ENCODE measurements at places on chromosomes 12 and 14.
A peak's percentile ranks its signal among the peaks of the same experiment; 100 is the strongest.

GRCh38 chr12:26242683-26243082 is 47.3 kb downstream of the SSPN start:
- no peak for DNase-seq

GRCh38 chr12:54584128-54584527 is 4.3 kb downstream of the PPP1R1A start:
- DNase-seq, result no peak

GRCh38 chr12:69949311-69950002 is 124.4 kb downstream of the MYRFL start:
- DNase-seq, result no peak

GRCh38 chr12:25365340-25365730 is 114.6 kb upstream of the KRAS start:
- DNase-seq, result no peak

GRCh38 chr12:15494329-15495046 is 172.2 kb downstream of the PTPRO start:
- DNase-seq, result no peak

- no peak for DNase-seq
These were observed 433 bp downstream of the COX16 start for GRCh38 chr14:70359076-70359424.

- DNase-seq, result no peak
These were observed 30.9 kb downstream of the TDG start for GRCh38 chr12:103996595-103996994.

DNA sequence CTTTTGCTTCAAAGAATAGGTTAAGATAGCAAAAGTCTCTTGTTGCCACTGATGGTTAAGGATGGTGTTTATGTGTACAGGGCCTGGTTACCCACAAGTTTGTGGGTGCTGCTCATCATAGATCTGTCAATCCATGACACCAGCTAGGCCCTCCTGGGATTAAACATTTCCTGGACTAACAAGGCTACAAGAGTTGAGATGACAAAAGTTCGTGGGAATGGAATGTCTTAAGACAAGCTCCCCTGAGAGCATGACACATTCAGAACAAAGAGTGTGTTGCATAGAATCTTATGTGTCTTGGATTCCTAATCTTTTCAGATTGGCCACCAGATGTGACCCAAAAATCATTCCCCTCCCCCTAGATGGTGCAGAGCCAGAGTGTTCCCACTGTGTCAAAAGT is 592.5 kb upstream of the USP15 start:
- DNase-seq, result no peak

GRCh38 chr12:1908758-1909157 is 9.7 kb downstream of the CACNA2D4 start:
- no peak for DNase-seq

- DNase-seq, result no peak
These were observed 1738.0 kb upstream of the SEL1L start for GRCh38 chr14:83271663-83272062.

DNA sequence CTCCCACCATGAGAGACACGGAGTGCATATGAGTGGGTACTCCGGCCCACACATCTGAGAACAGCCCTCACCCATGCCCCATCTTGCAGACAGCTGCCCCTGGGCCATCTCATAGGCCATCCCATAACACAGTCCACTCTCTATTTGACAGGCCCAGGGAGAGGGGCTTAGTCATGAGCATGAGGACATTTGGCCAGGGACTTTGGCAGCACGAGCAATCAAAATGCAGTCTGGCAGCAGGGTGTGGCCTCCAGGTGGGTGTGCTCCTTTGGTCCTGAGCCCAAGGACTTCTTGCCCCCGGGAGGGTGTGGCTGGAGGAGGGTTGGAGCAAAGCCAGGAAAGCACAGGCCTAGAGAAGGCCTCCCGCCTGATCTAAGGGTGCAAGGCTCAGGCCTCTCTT is 25.6 kb downstream of the EMP1 start:
- no peak for DNase-seq

GRCh38 chr14:54470701-54471100 is 18.1 kb downstream of the GMFB start:
- DNase-seq, result no peak

DNA sequence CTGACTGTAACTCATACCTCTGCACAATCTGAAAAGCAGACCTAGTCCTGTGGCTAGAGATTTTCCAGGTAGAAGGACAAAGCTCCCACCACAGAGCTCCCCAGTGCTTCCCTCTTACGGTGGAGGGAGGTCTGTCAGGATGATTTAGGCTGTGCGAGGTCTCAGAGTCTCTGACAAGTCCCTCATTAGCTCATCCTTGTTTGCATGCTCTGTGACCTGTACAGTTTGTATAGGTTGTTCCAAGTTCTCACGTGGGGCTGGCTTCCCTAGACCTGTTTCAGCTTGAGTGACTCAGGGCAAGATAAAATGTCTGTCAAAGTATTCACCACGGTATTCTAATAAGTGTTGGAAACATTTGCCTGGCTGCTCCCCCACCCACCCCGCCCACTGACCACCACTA is 34.8 kb downstream of the ASCL1 start:
- DNase-seq, result no peak

DNA sequence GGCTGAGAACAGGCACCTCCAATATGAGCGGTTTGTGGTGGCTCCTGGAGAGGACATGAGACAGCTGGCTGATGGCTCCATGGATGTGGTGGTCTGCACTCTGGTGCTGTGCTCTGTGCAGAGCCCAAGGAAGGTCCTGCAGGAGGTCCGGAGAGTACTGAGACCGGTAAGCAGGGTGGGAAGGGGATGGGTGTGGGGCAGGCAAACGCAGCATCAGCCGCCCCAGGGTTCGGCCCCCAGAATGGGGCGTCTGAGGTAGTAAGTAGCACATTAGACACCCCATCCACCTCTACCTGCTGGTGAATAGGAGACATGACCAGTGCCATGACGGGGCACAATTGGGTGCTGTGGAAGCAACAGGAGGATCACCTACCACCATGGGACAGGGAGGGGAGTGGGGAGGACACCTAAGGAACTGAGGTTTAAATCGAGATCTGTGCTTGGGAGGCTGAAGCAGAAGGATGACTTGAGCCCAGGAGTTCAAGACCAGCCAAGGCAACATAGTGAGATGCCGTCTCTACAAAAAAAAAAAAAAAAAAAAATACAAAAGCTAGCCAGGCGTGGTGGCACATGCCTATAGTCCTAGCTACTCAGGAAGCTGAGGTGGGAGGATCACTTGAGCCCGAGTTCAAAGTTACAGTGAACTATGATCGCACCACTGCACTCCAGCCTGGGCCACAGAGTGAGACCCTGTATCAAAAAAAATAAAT is 25.5 kb downstream of the ITGA7 start:
- DNase-seq, result no peak

DNA sequence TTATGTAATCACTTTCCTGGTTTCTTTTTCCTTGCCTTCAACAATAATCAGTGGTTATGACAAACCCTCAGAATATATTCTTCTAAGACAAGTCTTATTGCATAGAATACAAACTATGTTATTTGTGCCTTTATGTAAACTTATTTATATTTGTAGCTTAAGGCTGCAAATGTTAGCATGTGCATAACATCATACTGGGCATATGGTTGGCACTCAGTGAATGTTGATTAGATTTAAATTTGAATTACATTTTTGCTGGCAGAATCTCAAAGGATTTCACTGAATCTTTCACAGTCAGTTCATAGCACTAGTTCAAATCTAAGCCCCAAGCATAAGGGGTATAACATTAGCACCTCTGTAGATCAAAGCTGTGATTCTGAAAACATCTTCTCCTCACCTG is 113.2 kb upstream of the AEBP2 start:
- DNase-seq, result no peak

GRCh38 chr12:127381681-127382080 is 885.3 kb upstream of the TMEM132C start:
- DNase-seq, result no peak

GRCh38 chr12:129025055-129025454 is 171.8 kb downstream of the GLT1D1 start:
- DNase-seq, result no peak

GRCh38 chr12:85835426-85836196 is 598 bp downstream of the RASSF9 start:
- DNase-seq, result no peak

- no peak for DNase-seq
These were observed 7.2 kb downstream of the DTD2 start for GRCh38 chr14:31449971-31450610.

DNA sequence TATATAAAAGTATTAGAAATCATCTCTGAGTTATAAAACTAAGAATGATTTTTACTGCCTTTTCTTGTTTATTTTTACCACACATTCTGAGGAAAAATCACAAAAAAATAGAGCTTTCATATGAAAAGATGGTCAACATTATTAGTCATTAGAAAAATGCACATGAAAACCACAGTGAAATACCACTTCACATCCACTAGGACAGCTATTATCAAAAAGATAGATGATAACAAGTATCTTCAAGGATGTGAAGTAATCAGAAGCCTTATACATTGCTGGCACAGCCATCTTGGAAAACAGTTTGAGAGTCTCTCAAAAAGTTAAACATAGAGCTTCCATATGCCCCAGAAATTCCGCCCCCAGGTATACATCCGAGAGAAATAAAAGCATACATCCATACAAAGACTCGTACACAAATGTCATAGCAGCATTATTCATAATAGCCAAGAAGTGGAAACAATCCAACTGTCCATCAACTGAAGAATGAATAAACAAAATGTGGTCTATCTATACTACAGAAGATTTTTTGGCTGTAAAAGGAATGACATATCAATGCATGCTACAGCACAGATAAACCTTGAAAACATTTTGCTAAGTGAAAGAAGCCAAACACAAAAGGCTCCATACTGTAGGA is 523.9 kb downstream of the FUT8 start:
- no peak for DNase-seq

GRCh38 chr12:67876305-67876915 is 112.8 kb upstream of the IFNG-AS1 start:
- DNase-seq, result no peak

DNA sequence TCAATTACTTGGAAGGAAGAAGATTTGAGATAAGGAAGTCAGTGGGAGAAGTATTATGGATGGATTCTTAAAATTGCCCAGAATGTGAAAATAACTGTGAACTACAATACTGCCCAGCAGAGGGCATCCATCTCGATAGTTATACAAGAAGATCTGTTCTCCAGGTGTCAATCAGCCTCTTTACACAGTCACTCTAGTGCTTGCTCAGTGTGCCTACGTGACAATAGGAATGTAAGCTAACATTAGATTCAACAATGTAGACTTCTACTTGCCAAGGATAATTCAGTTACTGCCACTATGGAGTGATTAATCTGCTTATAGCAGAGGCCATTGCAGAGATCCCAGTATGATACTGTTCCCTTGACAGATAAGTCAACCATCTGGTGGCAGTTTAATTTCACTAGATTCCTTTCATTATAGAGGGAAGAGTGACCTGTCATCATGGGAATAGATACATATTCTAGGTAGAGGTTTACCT is 10.6 kb upstream of the MAP4K5 start:
- peak; percentile 62 for DNase-seq

- DNase-seq, result peak; percentile 42
These were observed at the start of gene POLE2 for GRCh38 chr14:49687942-49688700. TSS of gene POLE2 (minus strand) at chr14:49688214. CDS start at chr14:49688203, 11 bp downstream.

GRCh38 chr12:116934908-116935705 is 24.4 kb downstream of the FBXW8 start:
- DNase-seq, result no peak

DNA sequence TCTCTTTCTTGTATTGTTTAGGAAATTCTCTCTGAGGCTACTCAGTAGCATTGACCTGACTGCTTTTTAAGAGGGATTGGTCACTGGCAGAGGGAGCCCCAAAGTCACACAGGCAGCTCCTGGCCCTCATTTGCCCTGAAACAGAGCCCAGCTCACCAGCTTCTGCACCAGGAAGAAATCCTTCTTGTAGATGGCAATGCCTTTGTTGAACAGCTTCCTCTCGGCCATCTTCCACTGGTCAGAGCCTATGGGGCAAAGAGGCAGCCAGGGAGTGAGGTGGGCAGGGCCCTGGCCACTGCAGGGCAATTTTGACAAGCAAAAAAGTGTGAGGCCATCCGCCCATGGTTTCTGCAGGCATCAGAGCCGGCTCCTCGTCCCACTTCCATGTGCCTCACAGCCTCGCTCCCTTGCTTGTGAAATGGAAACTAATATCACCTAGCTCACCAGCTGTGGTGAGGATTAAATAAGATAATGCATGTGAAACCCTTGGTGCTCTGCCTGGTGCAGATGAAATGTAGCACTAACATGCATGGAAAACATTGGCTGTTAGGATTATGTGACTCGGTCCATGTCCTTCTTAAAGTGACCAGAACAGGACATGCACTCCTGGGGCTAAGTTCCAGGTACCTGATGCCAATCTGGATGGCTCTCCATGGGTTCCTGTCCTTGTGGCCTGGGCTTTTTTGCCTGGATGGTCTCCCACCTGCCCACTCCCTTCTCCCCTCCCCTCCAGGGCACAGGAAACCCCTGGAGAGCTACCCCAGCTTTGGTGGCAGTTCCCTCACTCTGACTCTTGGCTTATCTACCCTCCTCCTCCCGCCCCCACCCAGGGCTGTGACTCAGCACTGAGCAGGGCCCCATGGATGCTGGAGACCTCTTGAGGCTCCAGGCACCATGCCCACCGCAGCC is 11.2 kb upstream of the PNMA1 start:
- no peak for DNase-seq

- no peak for DNase-seq
These were observed 54.5 kb upstream of the FRS2 start for GRCh38 chr12:69415471-69416275.

DNA sequence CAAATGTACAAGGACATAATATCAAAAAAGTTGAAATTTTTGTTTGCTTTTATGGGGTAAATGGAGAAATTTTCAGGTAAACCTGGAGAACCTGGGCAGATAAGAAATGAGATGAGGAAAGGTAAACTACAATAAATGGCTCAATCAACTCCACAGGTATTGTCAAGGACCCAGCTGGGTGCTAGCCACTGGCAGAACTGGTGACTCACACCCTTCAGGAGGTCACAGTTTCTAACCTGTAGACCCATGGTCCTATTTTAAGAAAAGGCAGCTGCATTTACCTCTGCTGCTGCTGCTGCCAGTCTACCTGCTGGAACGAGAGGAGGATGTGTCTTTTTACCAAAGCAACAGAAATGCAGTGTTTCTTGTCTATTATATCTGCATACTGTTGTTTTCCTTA is 226.6 kb downstream of the ALG10B start:
- no peak for DNase-seq

DNA sequence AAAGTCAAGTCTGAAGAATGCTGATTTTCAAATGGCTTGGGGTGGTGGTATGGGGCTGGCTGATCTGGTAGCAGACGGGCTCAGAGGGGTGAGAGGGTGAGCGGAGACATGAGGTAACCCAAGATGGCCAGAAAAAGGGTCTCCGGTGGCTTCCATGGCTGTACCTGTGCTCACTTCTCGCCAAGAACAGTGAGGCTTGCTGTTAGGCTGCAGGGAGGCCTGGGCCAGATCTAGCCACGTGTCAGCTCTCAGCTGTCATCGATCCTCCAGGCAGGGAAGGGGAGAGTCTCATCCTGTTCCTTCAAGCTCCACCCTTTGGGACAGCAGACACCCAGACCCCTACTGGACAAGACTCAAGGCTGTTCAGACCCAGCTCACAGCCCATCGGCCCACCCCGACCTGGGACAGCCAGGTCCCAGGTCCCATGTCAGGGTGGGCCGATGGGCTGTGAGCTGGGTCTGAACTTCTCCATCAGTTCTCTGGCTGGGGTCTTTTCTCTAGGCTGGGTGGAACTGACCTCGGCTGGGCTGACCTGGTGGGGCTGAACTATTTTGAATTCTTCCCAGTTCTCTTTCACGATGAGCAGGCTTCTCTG is 9.0 kb downstream of the LRTM2 start:
- no peak for DNase-seq

- DNase-seq, result no peak
These were observed 162.3 kb downstream of the PTCSC3 start for GRCh38 chr14:36014236-36014635.

- DNase-seq, result no peak
These were observed 277.4 kb upstream of the SOX5 start for GRCh38 chr12:24226745-24227350.

- DNase-seq, result no peak
These were observed 7.4 kb downstream of the BBS10 start for GRCh38 chr12:76340680-76341435.

Measured in NCI-H187 treated with DMSO at 0.1 percent for 48 hours (cell line).